ENCODE measurements at places on chromosomes 1 and 21. TPM values are rescaled to one million over a fixed set of nuclear protein-coding genes. Genes with fewer than 3 reads are reported as not detected.

Gene TARS2
- total RNA-seq = 20.5 TPM

DNA sequence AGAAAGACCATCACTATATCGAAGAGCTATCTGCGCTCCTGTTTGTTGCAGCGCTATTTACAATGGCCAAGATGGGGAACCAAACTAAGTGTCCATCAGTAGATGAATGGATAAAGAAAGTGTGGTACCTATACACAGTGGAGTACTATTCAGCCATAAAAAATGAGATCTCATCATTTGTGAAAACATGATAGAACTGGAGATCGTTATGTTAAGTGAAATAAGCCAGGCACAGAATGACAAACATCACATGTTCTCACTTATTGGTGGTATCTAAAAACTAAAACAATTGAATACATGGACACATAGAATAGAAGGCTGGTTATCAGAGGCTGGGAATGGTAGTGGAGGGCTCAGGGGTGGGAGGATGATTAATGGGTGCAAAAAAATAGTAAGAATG, 256.2 kb downstream of the SRGAP2C start:
- H3K27ac ChIP-seq = no peak overlapping the region
- no peaks in the 10 kb centered on the region for H3K36me3 ChIP-seq
- no peak for DNase-seq

- H3K36me3 ChIP-seq = no peaks in the 10 kb centered on the region
- H3K4me3 ChIP-seq = no peak overlapping the region
- H3K27ac ChIP-seq = no peak overlapping the region
Measured at GRCh38 chr1:75632350-75632949, 21.5 kb upstream of the SLC44A5 start.

- no peaks in the 10 kb centered on the region for H3K4me1 ChIP-seq
- no peak overlapping the region for H3K4me3 ChIP-seq
- no peaks in the 10 kb centered on the region for H3K27me3 ChIP-seq
Measured at GRCh38 chr1:242691610-242691945, 167.1 kb upstream of the PLD5 start.

Gene HTR6
- total RNA-seq = not detected

DNA sequence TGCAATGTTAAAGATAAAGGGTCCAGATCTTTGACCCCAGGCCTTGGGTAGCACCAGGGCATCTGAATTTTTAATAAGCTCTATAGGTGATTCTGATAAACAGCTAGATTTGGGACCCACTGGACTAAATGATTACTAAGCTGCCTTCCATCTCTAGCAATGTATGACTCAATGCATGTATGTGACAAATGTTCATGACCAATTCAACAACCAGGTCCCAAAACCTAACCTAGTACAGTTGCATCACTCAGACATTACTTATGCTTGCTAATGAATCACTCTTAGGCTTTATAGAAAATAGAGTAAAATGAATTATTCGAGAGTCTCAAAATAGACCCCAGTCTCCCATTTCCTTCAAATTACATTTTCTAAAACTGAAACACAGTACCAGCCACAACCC, 35.5 kb downstream of the RCAN1 start:
- H3K4me1 ChIP-seq = peaks cover 10% of the 10 kb centered on the region
- no peaks in the 10 kb centered on the region for H3K36me3 ChIP-seq
- H3K27ac ChIP-seq = peak overlapping the region; percentile 97

DNA sequence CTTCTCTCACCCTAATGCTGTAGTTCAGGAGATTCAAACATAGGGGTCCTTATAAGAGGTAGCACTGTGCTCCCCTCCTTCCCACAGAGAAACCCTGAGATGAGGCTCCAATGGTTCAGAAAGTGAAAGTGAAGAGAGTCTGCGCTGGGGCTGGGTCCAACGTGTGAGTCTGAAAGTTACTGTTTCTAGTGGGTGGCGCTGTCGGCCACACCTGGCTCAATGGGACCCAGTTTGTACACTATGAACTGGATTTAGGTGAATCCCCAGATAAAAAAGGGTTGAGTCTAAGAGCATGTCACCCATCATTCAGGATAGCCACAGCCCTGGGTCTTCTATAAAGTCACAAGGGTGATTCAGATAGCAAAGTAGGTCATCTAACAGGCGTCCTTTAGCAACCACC, 2.8 kb downstream of the SMCP start:
- no peak for DNase-seq
- no peak overlapping the region for H3K27ac ChIP-seq
- no peak overlapping the region for H3K4me3 ChIP-seq
- H3K27me3 ChIP-seq = no peaks in the 10 kb centered on the region

Gene IVL
- 0.31 TPM for total RNA-seq

- DNase-seq = no peak
- H3K4me3 ChIP-seq = no peak overlapping the region
- no peaks in the 10 kb centered on the region for H3K4me1 ChIP-seq
- no peaks in the 10 kb centered on the region for H3K36me3 ChIP-seq
- no peaks in the 10 kb centered on the region for H3K27me3 ChIP-seq
Measured at GRCh38 chr1:65558215-65558614, 137.7 kb downstream of the LEPR start.

Gene SEC16B
- 1.3 TPM for total RNA-seq

GRCh38 chr21:14480411-14481031, 65.6 kb downstream of the SAMSN1 start:
- H3K27ac ChIP-seq = no peak overlapping the region
- no peak overlapping the region for H3K4me3 ChIP-seq
- DNase-seq = peak; percentile 14
- no peaks in the 10 kb centered on the region for H3K36me3 ChIP-seq
- H3K4me1 ChIP-seq = no peaks in the 10 kb centered on the region

Gene LHX8
- not detected for total RNA-seq

GRCh38 chr1:2558861-2559260, 2.7 kb downstream of the TNFRSF14 start:
- H3K4me1 ChIP-seq = peaks cover 32% of the 10 kb centered on the region
- no peaks in the 10 kb centered on the region for H3K27me3 ChIP-seq
- no peak overlapping the region for H3K27ac ChIP-seq
- DNase-seq = no peak
- no peak overlapping the region for H3K4me3 ChIP-seq

DNA sequence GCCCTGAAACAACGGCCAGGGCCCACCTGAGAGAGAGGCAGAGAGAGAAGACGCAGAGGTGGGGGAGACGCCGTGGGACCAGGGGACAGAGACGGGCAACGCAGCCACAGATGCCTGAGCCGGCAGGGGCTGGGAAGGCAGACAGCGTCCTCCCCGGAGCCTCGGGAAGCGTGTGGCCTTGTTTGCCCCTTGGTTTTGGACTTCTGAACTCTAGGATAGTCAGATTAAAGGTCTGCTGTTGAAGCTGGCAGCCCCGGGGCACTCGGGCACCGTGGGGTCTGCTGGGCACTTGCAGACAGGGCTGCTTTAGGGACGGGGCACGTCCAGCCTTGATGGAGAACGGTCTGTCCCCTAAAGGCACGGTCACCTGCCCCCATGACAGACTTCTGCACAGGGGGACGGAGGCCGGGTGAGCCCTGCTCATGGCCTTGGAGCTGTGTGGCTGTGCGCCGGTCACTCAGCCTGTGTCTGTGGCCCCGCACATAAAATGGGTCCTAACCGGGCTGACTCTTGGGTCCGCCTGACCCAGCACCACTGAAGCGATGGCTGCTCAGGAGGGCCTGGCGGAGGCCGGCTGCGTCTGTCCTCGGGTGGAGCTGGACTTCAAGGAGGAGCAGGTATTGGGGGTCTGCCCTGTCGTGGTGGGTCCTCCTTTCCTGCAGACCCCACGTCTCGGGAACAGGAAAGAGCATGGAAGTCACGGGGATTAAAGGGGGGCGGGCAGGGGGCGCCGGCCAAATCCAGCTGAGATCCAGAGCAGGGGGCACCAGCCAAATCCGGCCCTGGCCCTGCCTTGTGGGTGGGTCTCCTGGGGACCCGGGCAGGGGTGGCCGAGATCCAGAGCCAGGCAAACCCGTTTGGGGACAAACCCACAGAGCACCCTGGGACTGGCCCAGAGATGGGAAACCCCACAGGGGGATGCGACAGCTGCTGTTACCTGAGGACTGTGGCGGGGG, 9.6 kb upstream of the RNF223 start:
- H3K36me3 ChIP-seq = no peaks in the 10 kb centered on the region
- DNase-seq = no peak

DNA sequence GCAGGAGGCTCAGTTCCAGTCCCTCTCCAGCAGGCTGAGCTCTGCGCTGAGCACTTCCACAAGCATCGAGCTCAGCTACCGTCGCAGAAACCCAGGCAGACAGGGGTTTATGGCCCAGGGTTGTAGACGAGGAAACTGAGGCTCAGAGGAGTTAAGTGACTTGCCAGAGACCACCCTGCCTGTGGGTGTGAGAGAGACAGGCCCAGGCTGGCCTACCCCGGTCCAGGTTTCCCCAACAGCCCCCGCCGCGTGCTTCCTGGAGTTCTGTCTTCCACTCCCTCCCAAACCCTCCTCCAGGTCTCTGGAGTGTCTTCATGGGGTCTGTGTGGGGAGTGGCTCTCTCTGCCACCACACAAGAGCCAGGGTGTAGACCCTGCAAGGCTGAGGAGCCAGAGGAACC, 615.9 kb downstream of the PTPRU start:
- no peak overlapping the region for H3K4me3 ChIP-seq
- no peaks in the 10 kb centered on the region for H3K27me3 ChIP-seq
- no peak for DNase-seq
- no peaks in the 10 kb centered on the region for H3K36me3 ChIP-seq
- H3K4me1 ChIP-seq = no peaks in the 10 kb centered on the region

Gene WARS2
- total RNA-seq = 33.2 TPM

Gene CD58
- 27.5 TPM for total RNA-seq

Gene CTSS
- 244 TPM for total RNA-seq

- peaks cover 5% of the 10 kb centered on the region for H3K4me1 ChIP-seq
- H3K27me3 ChIP-seq = no peaks in the 10 kb centered on the region
- no peak overlapping the region for H3K4me3 ChIP-seq
- DNase-seq = no peak
Measured at GRCh38 chr1:32363713-32364112, 1.4 kb downstream of the TSSK3 start.

- no peak overlapping the region for H3K27ac ChIP-seq
- H3K27me3 ChIP-seq = no peaks in the 10 kb centered on the region
- no peak for DNase-seq
- no peaks in the 10 kb centered on the region for H3K4me1 ChIP-seq
Measured at GRCh38 chr1:147919896-147920295, 8.3 kb upstream of the GPR89B start.

- no peak overlapping the region for H3K4me3 ChIP-seq
- peaks cover 10% of the 10 kb centered on the region for H3K27me3 ChIP-seq
- H3K4me1 ChIP-seq = no peaks in the 10 kb centered on the region
Measured at GRCh38 chr1:1175221-1176062, 1.8 kb downstream of the TTLL10 start.

DNA sequence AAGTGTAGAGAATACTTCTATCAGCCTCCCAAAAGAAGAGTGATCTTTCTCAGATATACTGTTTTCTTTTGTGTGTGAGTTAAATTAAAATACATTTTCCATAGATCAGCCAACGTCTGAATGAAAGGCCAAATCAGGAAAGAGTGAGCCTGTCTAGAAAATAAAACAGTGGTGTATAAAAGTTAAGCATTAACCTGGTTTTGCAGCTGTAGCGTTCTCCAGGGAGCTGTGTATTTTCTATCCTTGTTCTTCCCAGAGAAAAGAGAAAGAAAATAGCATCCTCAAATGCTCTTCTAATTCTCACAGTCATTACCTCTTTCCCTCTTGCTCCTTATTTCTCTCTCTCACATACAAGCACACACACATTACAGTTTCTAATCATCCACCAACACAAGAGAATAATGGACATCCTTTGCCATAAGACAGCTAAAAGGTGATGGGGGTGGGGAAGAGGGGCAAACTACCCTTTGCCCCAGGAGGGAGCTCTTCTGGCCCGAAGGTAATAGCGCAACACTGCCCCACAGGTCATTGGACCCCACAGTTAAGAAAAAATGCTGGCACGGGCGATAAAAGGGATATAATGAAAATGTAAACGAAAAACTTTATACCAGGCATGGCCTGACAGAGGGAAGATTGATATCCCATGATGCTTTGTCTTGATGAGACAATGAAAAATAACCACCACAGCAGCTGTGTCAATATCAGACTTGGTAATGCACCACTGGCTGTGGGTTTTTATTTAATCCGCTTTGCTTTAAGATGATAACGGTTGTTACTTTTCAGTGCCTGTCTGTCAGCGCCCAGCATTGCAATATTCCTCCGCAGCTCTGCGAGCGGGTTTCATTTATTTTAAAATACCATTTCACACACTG, 150.3 kb downstream of the NUF2 start:
- no peaks in the 10 kb centered on the region for H3K36me3 ChIP-seq
- H3K27ac ChIP-seq = no peak overlapping the region
- no peaks in the 10 kb centered on the region for H3K27me3 ChIP-seq
- peak; percentile 29 for DNase-seq
- no peak overlapping the region for H3K4me3 ChIP-seq
- H3K4me1 ChIP-seq = no peaks in the 10 kb centered on the region

- no peak for DNase-seq
- H3K36me3 ChIP-seq = no peaks in the 10 kb centered on the region
- no peak overlapping the region for H3K4me3 ChIP-seq
Measured at GRCh38 chr1:3954170-3955169, 54.4 kb upstream of the C1orf174 start.

Gene KANK4
- total RNA-seq = 11.4 TPM

DNA sequence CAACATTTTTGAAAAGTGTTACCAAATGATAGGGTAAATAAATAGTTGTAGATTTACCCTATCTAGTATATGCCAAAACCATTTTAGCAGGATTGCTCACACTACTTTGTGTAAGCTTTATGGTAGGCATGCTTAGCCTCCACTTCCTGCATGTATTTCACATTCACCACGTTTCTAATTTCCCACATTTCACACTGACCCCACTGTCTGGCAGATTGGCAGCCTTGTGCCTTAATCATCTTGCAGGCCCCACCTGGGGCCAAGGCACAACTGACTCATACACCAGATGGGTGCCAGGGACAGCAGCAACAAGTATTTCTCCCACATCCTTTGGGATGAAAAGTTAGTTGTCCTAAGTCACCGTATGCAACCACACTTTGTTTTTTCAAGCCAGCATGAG, 21.2 kb upstream of the CENPF start:
- H3K4me3 ChIP-seq = no peak overlapping the region
- no peaks in the 10 kb centered on the region for H3K27me3 ChIP-seq
- no peak overlapping the region for H3K27ac ChIP-seq
- H3K36me3 ChIP-seq = no peaks in the 10 kb centered on the region

DNA sequence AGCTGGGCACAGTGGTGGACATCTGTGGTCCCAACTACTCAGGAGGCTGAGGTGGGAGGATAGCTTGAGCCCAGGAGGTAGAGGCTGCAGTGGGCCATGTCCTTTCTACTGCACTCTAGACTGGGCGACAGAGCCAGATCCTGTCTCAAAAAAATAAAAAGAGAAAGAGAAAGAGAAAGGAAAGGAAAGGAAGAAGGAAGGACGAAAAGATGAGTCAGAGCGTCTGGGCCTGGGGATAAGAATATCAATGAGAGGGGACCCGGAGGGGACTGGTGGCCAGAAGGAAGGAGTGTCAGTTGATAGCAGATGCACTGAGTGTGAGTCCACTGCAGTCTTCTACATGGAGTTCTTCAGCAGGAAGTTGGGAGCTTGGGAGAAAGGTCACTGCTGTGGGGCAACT, 75.6 kb downstream of the SYT6 start:
- H3K4me1 ChIP-seq = peaks cover 19% of the 10 kb centered on the region
- no peak overlapping the region for H3K27ac ChIP-seq
- no peak overlapping the region for H3K4me3 ChIP-seq

GRCh38 chr1:234531151-234531635, 52.2 kb upstream of the TARBP1 start:
- H3K4me3 ChIP-seq = no peak overlapping the region
- H3K4me1 ChIP-seq = peaks cover 61% of the 10 kb centered on the region
- H3K27ac ChIP-seq = peak overlapping the region; percentile 96
- no peak for DNase-seq
- H3K27me3 ChIP-seq = no peaks in the 10 kb centered on the region

- H3K4me3 ChIP-seq = no peak overlapping the region
- H3K27ac ChIP-seq = no peak overlapping the region
- H3K36me3 ChIP-seq = no peaks in the 10 kb centered on the region
- no peaks in the 10 kb centered on the region for H3K27me3 ChIP-seq
Measured at GRCh38 chr1:41880261-41880660, 38.5 kb downstream of the HIVEP3 start.

Gene ESRRG
- total RNA-seq = 4.5 TPM

Gene SPRR2A
- 0.82 TPM for total RNA-seq

Measured in lung (tissue), 17 donors.